Daoy (cell line): ENCODE measurements at places on chromosomes 7 and 10. TPM values are rescaled to one million over a fixed set of nuclear protein-coding genes. Genes with fewer than 3 reads are reported as not detected.
A peak's percentile ranks its signal among the peaks of the same experiment; 100 is the strongest.

DNA sequence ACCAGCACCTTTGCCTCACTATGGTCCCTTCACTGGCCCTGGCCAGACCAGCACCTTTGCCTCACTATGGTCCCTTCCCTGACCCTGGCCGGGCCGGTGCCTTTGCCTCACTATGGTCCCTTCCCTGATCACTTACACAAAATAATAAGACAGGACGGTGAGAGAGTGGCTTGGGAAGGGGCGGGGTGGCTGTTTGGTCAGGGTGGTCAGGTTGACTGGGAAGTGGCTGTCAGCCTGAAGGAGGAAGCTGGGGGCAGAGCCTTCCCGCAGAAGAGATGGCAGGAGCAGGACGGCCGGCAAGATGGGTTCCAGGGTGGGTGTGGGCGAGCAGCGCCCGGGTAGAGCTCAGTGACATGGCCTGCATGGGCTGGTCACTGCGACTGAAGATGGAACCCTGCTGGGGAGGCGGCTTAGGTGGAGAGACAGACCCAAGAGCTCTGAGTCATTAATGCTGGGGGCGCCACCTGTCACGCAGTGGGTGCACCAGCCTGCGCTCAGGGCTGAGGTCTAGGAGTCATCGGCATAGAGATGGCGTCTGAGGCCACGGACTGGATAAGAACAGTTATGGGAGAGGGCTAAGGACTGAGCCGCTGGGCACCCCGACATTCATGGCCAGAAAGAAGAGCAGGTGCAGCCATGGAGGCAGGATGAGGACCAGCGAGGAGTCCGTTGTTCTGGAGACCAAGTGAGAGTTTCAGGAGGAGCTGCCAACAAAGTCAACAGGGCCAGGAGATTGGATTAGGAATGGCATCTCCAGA is 91.8 kb downstream of the CHST15 start:
- DNase-seq, result no peak

- no peak for DNase-seq
These were observed 242.6 kb downstream of the TWIST1 start for GRCh38 chr7:18874880-18875279.

DNA sequence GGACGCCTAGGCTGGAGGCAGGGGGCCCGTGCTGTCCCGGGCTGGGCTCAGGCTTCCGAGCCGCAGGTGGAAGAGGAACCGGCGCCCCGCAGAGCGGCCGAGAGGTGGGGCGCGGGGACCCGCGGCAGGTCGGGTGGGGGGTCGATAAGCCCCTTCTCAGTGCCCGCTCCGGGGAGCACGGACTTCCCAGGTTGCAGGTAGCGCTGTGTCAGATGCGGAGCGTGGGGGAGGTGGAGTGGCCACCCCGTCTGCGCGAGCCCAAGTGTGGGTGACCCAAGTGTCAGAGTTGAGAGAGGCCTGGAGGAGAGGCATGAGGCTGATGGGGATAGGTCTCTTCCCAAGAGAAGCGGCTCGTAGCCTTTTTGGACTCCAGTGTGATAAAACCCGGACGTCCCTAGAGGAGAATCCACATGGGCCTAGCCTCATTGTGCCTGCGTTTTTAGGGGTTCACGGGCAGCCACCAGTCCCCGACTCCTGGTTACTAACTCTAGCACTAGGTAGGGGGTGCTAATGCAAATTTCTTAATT is 580 bp downstream of the EEPD1 start:
- no peak for DNase-seq

DNA sequence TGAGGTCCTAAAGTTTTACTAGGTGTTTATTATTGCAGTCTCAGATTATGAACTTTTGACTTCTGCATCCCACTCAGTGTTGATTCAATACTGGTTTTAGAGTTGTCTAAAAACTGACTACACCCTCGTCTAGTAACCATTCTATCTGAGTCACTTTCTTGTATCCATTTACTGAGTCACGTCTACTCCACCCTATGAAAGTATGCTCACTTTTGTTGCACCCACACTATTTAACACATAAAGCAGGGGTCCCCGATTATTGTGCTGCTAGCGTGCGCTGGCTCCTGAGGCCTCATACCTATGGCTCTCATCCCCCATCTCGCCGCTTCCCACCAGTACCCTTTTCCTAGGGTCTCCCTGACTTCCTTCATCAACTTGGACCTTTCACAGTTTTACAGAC is 2.0 kb downstream of the SAMD9 start:
- DNase-seq, result peak; percentile 66

- DNase-seq, result no peak
These were observed 176.4 kb downstream of the TAX1BP1 start for GRCh38 chr7:27916372-27916771.

GRCh38 chr10:21500578-21500910 is 24.9 kb downstream of the SKIDA1 start:
- no peak for DNase-seq

DNA sequence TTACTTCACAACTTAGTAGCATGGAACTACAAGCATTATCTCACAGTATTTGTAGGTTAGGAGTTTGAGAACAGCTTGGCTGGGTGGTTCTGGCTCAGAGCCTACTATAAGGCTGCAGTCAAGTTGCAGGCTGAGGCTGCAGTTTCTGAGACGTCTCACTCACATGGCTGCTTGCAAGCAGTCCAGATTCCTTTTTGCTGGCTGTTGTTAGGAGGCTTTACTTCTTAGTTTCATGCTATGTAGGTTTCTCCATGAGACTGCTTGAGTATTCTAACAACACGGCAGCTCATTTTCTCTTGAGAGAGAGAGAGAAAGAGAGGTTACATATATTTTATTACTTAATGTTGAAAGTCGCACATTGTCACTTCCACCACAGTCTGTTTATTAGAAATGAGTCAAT is 1073.9 kb downstream of the NXPH1 start:
- DNase-seq, result no peak

DNA sequence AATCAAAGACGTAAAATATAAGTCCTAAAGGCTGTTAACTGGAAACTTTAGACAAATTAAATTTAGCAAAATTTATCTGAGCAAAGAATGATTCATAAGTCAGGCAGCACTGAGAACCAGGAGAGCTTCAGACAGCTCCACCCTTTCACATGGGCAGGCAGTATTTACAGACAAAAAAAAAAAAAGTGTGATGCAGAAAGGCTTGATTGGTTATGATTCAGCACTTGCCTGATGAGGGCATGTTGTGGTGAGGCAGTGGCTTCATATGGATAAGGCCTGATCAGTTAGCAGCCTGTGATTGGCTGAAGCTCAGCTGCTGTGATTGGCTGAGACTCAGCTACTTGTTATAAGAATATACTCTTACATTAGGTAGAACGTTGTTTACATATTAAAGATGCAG is 495.4 kb upstream of the POM121L12 start:
- DNase-seq, result no peak

- peak; percentile 88 for DNase-seq
These were observed 35.9 kb downstream of the ACSM6 start for GRCh38 chr10:95229724-95230627.

- no peak for DNase-seq
These were observed 2.7 kb downstream of the EGR2 start for GRCh38 chr10:62813453-62813852.

PNLIPRP1 gene
- not detected in 2 replicates for total RNA-seq

CPA1 gene
- not detected in 2 replicates for total RNA-seq

KIAA1549 gene
- total RNA-seq, result 1.8 and 2.0 TPM in 2 replicates

CYP2W1 gene
- not detected in 2 replicates for total RNA-seq
